Activated naive CD4-positive, alpha-beta T cell (primary cell): ENCODE measurements at places on chromosomes 1 and 21.

GRCh38 chr1:220813013-220813412, 26.3 kb downstream of the MTARC1 start:
- no peak for DNase-seq

DNA sequence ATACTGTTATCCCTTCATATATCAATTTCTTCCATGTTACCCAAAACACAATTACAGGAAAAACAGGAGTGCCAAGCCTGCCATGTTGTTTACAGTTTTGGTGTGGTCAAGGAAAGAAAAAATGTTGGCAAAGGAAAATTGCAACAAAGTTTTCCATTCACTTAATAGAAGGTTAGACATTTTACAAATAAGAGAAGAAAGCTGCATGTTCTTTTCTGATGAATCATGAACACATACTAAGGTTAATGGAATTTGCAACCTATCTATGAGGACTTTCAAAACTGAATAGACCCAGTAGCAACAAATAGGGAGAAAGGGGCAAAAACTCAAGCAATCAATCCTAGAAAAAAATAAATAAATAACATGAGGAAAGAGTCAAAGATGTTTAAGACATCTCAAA, 556.7 kb downstream of the DPYD start:
- no peak for DNase-seq

GRCh38 chr21:16307256-16307655, 577.5 kb downstream of the USP25 start:
- no peak for DNase-seq

DNA sequence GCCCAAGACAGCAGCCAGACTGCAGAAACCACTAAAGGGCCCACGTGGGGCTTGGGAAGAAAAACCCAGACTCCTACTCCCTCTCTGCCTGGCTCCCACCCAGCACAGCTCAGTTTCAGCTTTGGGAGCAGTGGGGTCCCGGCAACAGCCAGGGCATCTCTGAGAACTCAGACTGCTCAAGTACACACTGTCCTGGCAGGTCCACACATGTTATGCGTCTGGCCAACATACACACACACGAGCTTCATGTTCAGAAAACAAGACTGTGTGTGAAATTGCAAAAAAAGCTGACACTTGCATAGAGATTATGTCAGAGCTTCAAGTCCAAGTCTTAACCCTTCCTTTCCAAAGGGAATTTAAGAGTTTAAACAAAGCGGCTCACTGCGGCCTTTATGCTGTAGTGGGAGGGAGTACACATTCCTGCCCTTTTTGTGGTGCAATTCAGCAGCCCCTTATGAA, 136.6 kb upstream of the CD34 start:
- no peak for DNase-seq

DNA sequence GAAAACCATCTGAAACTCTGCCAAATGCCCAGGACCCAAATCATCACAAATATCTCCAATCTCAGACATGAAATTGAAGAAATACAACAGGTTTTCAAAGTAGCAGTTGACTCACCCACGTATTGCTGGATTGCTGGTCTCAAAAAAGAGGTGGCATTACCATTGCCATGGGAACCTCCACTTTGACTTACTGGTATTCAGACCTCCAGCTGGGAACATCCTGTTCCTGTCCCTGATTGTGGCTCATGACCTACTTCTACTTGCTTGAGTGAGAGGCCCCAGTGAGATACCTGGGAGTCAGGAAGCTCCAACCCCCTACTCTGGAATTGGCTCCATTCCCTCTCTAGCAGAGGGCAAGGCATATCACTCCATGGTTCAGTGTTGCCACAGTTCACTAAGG, 64.6 kb downstream of the NMNAT2 start:
- no peak for DNase-seq

GRCh38 chr21:35256468-35256988, 207.4 kb upstream of the RUNX1 start:
- no peak for DNase-seq

DNA sequence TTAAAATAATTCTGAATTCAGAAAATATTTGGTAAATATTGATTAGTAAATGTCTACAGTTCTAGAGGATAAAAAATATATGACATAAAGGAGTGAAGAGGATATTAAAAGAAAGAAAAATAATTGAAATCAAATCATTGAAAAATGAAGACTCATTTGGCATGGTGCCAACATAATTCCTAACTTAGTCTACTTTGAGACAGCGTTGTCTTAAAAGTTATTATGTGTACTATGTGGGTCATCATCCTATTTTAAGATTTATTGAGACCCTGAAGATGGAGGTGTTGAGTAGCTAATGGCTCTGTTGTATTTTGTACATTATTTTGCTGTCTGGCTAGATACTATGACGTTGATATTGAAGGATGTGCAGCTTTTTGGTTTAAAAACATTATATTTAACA, 156.7 kb upstream of the PTGFR start:
- no peak for DNase-seq

DNA sequence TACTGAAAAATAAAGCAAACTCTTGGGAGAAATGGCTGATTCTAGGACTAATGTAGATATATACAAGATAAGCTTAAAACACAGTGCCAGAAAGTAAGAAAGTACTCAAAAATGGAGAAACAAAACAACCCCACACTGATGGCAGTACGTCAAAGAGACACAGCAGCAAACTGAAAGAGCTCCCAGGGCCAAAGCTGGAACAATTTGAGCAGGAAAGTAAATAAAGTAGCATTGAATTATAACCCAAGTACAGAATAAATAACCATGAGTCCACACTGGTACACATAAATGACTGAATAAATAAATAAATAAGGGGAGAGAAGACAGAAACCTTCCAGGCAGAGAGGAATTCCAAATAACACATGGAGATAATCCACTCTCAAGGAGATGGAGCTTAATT, 120.9 kb downstream of the GLUL start:
- DNase-seq = no peak

DNA sequence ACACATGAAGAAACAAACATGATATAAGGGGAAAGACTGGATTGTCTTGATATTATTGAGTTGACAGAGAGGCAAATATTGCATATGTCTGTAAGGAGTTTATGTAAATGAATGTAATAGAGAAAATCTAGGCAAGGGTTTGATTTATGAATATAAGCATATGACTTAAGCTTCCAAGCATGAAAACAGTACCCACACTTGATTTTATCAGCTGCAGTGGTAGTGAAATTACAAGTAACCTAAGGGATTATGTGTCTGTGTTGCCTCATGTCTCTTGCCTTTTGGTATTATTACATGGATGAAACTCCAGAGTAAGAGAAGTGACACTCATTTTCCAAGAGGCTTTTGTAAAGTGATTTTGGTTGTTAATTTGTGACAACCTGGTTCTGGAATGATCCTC, 1678.9 kb downstream of the KCNT2 start:
- DNase-seq = no peak

DNA sequence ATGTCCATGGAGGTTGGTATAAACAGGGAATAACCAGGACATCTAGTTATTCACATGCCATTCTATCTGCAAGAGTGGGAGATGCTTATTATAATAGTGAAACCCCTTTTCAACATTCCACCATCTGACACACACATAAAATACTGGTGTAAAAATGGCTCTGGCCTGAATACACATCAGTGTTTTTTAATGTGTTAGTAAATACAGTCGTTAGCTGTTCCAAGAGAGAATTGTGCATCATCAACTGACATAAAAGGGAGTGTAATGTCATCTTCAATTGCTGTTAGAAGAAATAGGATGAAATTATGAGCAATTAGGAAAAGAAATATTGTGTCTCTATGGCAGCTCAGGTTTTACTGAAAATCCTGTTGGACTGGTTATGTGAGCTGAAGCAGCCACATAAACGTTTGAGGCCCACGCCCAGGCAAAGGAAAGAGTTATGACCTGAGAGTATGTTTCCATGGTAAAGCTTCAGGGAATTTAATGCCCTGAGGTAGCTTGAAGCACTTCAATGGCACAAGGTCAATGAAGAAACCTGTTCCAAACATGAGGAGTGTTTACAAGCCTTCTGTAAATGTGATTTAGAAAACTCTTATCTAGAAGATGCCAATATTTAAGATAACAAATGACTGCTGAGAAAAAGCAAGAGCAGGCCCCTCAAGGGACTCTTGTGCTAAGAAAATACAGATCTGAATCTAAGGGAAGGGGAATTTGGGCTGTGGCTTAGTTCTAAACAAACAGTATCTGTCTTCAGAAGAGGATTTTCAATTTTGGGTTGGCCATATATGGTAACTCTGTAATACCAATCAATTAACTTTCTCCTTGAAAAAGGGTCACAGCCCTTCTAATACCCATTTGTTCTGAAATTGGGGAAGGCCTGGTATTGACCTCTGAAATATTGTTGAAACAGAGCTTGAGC, 384.3 kb downstream of the SEC16B start:
- no peak for DNase-seq

DNA sequence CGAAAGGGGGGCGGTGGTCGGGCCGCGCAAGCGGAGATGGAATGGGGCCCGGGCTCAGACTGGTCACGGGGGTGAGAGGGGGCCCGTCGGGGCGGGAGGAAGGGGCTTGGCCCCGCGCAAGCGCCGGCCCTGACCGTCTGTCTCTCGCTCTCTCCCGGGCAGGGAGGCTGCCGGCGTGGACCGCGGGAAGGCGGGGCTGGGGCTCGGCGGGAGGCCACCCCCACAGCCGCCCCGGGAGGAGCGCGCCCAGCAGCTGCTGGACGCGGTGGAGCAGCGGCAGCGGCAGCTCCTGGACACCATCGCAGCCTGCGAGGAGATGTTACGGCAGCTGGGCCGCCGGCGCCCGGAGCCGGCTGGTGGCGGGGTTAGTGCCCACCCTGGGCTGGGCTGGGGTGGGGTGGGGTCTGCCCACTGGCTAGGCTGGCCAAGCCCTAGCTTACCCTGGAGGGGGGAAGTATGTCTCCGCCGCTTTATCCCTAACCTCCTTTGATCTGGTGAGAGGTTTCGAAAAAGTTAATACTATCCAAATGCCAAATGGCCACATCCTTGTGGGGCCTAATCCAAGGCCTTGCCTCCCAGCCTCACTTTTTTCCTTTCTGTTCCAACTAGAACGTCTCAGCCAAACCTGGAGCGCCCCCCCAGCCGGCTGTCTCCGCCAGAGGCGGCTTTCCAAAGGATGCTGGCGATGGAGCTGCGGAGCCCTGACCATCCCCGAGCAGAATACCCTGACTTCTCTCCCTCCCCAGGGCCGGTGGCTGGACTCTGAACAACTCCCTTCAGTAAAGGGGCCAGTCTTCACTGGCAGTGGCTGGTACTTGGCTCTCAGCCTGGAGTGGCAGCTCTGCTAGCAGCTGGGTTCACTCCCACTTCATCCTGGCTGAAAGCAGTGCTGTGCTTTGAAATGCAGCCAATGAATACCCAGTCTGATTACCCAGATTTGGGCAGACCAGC, 636 bp upstream of the YRDC start:
- no peak for DNase-seq

DNA sequence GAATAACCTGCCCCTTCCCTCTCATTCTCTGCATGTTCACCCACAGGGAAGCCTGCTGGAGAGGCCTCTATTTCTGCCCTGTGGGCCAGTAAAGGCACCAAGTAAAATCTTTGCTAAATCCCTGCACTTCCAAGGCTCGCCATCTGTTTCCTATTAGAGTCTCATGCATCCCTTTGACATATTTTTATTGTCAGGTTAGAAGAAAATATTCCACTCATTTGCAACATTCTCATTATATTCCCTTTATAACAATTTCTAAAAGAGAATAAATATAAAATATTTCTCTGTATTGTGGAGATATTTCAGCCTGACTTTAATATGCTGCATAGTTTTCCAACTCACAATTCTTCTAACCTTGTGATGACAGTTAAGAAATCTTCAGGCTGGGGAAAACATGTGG, 340.4 kb upstream of the VAMP3 start:
- DNase-seq = no peak

GRCh38 chr1:117045644-117046043, 14.5 kb upstream of the TTF2 start:
- DNase-seq = no peak

- peak; percentile 71 for DNase-seq
Observed at GRCh38 chr1:3649342-3650247, at the start of gene WRAP73. WRAP73 (minus strand) TSS chr1:3650103; CDS start chr1:3649999, 104 bp downstream.

GRCh38 chr21:29366532-29366931, 67.8 kb downstream of the BACH1 start:
- no peak for DNase-seq

- DNase-seq = no peak
Observed at GRCh38 chr21:35882791-35883240, 177.5 kb downstream of the SETD4 start.

DNA sequence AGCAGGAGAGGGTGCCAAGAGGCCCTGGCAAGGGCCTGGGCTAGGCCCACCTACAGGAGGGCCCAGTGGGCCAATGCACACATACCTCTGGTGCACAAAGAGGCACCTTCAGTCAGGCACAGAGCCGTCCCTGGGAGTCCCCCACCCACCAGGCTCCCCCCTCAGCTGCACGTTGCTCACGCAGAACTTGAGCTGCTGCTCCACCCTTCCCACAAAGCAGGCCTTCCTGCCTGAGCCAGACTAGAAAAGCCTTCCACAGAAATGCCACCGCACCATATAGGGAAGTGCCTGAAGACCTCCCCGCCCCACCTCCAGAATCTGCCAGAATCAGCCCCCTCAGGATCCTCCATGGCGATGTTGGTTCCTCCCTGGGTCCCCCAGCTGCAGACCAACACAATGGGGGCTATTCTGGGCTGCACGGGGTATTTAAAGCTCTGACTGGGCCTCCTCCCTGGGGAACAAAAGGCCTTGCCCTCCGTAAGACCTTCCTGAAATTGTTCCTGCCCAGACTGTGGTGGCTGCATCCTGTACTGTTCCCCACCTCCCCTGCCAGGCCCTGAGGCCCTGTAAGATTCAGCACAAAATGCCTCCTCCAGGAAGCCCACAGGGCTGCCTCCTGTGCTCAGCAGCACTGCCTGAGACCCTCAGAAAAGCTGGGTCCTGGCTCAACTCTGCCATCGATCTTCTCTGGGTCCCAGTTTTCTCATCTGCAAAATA, 27.2 kb downstream of the HSPG2 start:
- no peak for DNase-seq

GRCh38 chr1:199042193-199042592, 403.4 kb downstream of the PTPRC start:
- no peak for DNase-seq

DNA sequence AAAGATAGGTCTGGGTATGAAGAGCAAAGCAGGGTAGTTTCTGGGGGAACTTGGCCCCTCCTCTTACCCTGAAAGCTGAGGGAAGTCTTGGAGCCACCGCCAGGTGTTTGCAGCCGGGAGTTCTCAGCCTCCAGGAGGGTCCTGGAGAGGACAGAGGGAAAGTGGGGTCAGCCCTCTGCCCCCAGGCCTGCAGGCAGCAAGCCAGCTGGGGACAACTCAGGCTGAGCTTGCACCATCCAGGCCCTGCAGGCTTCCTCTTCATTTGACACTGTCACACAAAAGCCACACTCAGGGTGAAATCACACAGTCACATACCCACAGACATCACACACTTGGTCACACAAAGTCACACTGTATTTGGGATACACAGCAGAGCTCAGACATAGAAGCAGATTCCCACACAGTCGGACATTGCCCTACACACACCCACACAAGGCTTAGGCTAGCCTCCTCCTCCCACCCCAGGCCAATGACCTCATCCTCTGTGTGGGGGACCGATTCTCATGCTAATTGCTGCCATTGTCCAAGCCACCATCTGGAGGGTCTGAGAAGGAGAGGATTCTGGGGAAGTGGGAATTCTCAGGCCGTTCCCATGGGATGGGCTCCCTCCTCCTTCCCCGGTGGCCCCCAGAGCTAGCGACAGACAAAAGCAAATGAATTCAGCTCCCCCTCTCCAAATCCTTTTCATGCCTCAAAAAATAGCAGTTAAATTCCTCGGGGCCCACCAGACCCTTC, 3.7 kb downstream of the NES start:
- DNase-seq = no peak
